Stimulated activated CD8-positive, alpha-beta memory T cell treated with anti-CD3 and anti-CD28 coated beads, Interleukin-15, amount 100 ng/mL, for 1 hour (primary cell): ENCODE measurements at places on chromosomes 4 and X.
A peak's percentile ranks its signal among the peaks of the same experiment; 100 is the strongest.

GRCh38 chrX:67544281-67545035 lies 637 bp downstream of the AR start:
- DNase-seq: no peak

DNA sequence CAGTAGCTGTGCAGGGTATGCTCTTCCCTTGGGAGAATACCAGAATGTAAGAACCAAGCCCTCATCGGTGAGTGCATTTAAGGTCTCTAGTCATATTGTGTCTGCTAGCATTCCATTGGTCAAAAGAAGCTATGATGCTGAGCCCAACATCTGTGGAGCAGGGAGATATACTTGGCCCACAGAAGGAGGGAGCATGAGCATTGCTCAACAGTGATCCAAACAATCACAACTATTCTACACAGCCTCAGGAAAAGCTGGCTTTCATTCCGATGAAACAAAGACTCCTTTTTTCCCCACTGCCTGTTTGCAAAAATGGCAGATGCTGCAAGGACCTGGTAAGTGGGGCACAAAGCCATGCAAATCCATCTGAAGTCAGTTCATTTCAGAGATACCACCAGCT lies 80.6 kb upstream of the DHX15 start:
- DNase-seq: no peak

- no peak for DNase-seq
These were observed 306.9 kb upstream of the SLIT2 start for GRCh38 chr4:19944806-19945205.

- no peak for DNase-seq
These were observed 48.0 kb downstream of the SORCS2 start for GRCh38 chr4:7240306-7240705.

GRCh38 chr4:121212806-121213205 lies 48.7 kb upstream of the TNIP3 start:
- DNase-seq: no peak

DNA sequence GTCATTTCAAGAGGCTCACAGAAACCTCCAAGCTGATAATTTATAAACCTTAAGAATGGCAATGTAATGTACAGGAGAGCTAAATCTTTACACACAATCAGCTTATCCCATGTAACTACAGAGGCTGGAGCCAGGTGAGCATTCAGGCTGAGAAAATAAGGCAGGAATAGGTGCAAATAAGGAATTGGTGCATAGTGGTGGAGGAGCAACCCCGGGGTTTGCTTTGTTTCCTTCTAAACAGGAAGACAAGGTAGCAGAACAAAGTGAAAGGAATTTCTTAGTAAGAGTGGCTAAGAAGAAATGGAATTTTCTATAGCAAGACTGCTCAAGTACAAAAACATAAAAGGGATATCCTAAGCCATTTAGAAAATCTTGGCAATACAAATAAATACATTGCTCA lies 82.4 kb downstream of the NR3C2 start:
- no peak for DNase-seq

DNA sequence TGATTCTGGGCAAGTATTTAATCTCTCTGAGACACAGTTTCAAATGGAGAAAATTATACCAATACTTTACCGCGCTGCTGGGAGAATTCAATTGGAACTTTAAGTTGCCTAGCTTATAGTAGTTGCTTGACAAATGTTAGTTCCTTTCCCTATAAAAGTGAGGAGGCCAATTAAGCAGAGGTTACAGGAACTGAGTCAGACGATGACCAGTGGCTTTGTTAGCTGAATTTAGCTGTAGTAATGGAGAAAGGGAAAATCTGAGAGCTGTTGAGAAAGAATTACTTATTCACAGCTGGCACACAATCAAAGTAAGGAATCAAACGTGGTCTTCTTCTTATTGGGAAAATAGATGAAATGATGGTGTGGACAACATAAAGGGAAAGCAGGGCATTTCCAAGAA lies 29.6 kb downstream of the SMARCA1 start:
- no peak for DNase-seq

GRCh38 chr4:82436780-82437179 lies 6.4 kb downstream of the ENOPH1 start:
- DNase-seq: no peak

- DNase-seq: no peak
These were observed 450.2 kb downstream of the PCDH18 start for GRCh38 chr4:137082061-137082460.

DNA sequence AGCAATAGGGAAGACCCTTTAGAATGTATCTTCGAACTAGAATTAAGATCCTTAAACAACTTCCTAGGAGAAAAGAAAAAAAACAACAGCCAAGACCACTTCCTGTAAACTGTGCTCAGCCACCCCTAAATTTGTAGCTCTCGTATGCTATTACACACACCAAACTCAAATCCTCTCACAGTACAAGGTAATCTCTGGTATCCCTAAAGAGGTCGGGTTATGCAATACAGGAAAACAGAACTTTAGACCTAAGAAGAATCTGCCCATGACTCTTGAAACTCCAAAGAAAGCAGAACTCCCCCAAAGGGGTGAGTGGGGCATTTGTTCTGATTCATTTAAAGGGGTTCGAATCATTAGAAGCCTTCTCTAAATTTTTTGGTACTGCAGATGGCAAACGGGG lies 170.9 kb upstream of the CASK start:
- DNase-seq: no peak

DNA sequence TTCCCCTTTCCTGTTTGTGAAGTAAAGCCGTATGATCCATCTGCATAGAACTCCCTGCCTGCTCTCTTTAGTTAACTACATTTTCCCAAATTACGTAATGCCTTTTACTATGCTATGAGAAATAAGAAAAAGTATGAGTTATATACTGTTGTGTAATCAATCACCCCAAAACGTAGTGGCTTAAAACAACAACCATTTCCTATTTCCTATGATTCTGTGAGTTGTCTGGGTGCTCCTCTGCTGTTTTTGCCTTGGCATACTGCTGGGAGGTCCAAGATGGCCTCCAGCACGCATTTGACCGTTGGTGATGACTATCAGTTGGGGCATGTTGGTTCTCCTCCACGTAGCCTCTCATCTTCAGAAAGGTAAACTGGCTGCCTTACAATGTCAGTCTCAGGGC lies 39.8 kb downstream of the BBS12 start:
- no peak for DNase-seq

DNA sequence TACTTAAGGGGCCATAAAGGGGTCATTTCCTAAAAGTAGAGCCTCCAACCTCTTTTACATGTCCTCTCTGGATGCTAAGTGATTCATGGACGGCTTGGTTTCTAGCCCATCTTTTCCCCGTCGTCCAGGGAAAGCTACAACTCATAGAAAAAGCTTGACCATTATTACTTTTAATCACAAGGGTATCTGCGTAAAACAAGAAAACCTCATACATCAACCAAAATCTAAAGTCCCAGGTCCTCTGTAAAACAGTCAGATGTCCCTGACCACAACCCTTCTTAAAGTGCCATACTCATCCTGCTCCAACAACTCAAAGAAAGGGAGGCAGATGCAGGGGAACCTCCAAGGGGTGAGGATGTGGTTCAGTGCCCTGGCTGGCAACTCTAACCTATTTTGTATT lies 29.6 kb downstream of the ADGRA3 start:
- DNase-seq: no peak

- DNase-seq: no peak
These were observed 265.0 kb upstream of the HS3ST1 start for GRCh38 chr4:11693693-11694092.

DNA sequence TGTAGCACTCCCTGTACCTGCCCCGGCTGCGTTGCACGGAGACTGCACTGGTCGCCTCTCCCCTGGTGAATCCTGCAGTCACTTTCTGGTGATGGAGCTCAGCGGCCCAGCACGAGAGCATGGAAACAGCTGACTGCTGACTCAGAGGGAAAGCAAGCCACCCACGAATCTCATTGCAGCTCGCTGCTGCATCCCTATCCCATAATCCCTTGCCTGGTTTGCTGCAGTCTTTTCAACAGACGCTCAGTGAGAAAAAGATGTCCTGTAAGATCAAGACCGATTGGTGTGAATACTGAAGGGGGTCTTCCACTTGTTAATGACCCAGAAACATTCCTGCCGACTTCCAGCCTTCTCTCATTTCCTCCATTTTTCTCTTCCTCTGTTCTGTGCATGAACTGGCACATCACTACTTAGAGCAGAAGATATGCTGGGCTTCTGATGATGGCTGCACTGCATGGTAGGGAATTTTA lies 52.9 kb downstream of the TRIM2 start:
- no peak for DNase-seq

DNA sequence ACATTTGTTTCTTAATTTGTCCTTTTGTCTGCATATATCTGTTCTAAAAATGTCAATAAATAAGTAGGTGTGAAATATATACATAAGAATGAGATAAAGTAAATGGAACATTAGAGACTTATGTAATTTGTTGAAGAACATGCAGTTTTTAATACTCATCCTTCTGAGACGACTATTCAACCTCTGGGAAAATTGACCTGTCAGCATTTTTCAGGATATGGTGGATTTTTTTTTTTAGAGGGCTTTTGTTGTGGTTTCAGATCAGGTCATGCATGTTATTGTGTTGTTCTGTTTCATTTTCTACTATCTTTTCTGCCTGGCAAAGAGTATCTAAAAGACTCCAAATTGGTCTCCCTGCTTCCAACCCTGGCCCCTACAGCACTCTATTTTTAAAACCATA lies 97.3 kb downstream of the PCDH7 start:
- no peak for DNase-seq

DNA sequence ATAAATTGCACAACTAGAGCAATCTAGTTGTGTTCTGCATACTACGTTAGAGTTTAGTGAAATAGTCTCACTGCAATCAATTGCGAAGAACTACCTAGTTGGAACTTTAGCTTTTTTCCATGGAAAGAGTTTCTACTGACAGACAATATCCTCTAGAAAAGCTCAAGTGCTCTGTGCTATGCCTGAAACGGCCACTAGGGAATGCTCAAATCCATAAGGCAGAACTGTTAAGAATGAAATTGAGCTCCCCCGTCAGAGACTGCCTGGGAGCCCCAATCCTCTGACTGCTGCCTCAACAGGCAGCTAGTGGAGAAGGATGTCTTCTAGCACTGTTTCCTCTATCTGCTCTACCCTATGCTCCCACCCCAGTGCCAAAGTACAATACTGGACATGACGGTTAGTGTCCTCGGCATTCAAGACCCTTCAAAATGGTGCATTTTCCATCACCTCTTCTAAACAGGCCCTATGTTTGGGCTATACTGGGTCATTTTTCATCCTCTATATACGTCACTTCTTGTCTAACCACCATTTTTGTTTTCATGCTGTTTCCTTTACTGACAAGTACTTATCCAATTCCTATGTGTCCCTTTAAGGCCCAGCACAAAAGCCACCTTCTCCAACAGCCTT lies 35.3 kb downstream of the FRMD7 start:
- DNase-seq: peak; percentile 5

DNA sequence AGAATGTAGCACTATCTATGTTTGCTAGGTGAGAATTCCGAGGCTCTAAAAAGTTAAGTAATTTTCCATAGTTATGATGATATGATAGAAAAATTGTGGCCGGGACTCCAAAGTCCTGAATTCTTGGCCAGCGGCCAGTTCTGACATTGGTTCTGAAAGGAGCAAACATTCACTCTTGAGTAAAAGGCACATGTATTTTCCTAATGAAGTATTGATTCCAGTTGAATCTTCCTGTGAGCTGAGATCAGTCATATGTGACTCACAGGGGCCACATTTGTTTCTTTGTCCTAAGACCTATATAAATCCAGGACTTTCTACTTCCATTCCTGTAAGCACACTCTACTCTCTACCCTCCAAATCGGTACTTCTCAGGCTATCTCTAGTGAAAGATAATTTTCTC lies 349.9 kb downstream of the BMPR1B start:
- no peak for DNase-seq

DNA sequence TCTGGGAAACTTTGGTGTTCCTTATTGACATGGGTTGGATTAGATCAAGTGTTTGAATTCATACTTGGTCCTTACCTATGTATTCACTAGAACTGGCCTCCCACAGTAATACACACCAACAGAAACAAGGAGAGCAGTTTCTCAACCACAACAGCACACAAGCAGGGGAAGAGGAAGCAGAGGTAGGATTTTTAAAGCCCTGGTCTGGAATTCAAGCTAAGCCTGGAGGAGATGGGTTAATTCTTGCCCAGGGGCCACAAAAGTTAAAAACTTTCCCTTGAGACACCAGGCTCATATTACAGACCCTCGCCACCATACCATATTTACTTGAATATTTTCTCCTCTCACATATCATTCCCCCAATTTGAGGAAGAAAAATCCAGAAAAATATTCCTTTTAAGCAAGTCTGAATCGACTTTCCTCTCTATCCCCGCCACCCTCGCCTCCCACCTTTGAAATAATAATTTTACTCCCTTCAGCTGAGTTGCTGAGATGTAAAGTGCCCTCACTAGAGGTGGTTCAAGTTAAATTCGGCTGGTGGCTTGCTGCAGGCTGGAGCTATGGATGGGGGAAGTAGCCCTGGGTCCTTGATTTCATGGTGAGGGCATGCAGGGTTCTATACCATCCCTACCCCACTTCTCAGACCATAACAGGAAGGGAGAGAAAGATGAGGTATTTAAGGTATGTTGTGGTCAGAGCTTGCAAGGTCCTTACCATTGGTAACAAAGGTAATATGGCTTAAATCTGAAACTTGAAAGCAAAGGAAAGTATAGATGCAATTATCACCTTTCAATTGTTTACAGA lies 440.2 kb downstream of the INPP4B start:
- no peak for DNase-seq

DNA sequence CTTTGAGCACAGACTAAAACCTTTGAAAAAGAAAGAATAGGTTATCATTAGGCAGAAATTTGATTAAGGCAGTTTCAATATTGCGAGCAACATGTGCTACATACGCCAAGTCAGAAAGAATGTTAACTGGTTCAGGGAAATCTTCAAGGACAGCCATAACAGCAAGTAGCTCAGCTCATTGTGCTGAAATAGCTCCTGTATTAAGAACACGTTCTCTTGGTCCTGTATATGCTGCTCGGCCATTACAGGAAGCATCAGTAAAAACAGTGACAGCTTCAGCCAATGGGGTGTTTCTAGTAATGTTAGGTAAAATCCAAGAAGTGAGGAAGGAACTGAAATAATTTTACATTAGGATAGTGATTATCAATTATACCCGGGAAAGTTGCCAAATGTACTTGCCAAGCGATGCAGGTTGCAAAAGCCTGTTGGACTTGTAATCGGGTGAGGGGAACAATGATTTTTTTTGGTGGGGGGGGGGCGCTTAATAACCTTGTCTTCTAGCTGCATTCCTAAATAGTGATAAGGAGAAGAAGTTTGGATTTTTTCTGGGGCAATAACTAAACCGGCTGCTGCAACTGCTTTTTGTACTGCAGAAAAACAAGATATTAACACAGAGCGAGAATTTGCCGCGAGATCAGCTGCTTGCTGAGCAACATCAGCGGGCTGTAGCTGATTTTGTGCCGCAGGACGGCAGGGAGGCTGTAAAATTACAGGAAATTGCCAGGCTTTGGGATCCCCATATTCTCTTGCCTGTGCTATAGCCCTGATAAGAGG lies 49.4 kb upstream of the RASSF6 start:
- no peak for DNase-seq

GRCh38 chrX:67654301-67654700 lies 110.5 kb downstream of the AR start:
- DNase-seq: no peak

- no peak for DNase-seq
These were observed 93.1 kb downstream of the GPC3 start for GRCh38 chrX:133892337-133892736.

- DNase-seq: no peak
These were observed at the start of gene SLITRK2 for GRCh38 chrX:145817331-145818185. SLITRK2 (plus strand) TSS chrX:145817829; CDS start chrX:145822426, 4,597 bp downstream.

GRCh38 chr4:165006456-165006855 lies 25.3 kb upstream of the TRIM60 start:
- no peak for DNase-seq
